Stimulated activated CD4-positive, alpha-beta T cell treated with anti-CD3 and anti-CD28 coated beads, Interleukin-4, amount 100 ng/mL, for 24 hours (primary cell): ENCODE measurements at places on chromosomes 11 and 22.

GRCh38 chr22:19565382-19566278 is 41.4 kb upstream of the CLDN5 start:
- no peak for DNase-seq

GRCh38 chr22:36330127-36330526 is 57.6 kb downstream of the MYH9 start:
- DNase-seq, result no peak

- no peak for DNase-seq
These were observed 33.5 kb upstream of the TOLLIP start for GRCh38 chr11:1342946-1343345.

DNA sequence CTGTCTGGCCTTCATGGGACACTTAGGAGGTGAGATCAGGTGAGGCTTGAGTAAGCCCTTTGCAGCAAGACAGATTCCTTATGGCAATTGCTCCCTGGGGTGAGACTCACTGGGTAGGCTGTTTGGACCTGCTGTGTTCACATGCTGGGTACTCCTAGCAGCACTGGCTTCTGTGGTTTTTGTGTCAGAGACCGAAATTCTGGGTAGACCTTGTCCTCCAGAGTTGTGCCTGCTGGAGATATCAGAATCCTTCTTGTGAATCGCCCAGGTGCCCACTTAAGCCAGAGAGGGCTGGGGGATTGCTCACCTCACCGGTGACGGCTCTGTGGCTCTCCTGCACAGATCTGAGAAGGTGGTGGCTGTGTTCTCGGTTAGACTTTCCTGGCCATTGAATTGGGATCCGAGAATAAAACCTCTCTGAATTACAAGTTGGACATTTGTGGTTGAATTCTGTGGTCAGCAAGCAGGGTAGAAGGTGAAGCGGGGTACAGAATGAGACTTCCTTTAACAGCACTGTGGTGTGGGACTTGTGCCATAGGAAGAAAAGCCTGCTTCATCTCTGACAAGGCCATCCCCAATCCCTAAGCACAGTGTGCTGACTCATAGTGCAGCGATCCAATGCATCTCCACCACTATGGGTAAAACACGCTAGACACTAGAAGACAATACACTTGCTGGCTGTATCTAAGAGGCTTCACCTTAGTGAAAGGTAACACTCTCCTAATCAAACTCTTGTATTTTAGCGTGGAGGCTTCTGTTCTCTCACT is 52.5 kb upstream of the TTC12 start:
- no peak for DNase-seq

GRCh38 chr11:120224972-120225909 is 14.4 kb downstream of the OAF start:
- DNase-seq, result no peak

GRCh38 chr22:38831166-38831945 is 12.5 kb downstream of the NPTXR start:
- no peak for DNase-seq

DNA sequence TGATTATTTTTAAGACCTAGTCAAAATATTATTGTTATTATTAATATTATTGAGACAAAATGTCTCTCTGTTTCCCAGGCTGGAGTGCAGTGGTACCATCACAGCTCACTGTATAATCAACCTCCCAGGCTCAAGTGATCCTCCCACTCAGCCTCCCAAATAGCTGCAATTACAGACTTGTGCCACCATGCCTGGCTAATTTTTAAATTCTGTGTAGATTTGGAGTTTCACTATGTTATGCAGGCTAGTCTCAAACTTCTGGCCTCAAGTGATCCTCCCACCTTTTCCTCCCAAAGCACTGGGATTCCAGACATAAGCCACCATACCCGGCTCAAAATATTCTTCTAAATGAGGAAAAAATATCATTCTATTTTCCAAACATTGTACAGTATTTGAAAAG is 37.0 kb downstream of the SLC36A4 start:
- DNase-seq, result no peak

- no peak for DNase-seq
These were observed 18.2 kb downstream of the CALCB start for GRCh38 chr11:15091625-15092024.

GRCh38 chr11:47078751-47079521 is 97.7 kb downstream of the ARFGAP2 start:
- DNase-seq, result no peak

DNA sequence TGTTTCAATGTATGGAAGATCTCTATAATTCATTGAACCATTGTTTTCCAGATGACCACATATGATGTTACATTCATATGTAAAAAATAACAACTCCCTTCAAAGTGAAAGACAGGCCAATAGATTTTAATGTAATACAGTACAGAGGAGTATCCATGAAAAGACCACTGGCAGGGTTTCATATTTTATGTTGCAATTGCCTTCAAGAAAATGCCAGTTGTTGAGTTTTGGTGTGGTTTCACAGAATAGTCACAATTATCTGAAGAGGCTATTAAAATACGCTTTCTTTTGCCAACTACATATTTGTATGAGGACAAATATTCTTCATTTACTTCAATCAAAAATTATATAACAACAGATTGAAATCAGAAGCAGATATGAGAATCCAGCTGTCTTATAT is 14.3 kb downstream of the AMOTL1 start:
- DNase-seq, result no peak

GRCh38 chr11:103448966-103449365 is 339.7 kb downstream of the DYNC2H1 start:
- no peak for DNase-seq

DNA sequence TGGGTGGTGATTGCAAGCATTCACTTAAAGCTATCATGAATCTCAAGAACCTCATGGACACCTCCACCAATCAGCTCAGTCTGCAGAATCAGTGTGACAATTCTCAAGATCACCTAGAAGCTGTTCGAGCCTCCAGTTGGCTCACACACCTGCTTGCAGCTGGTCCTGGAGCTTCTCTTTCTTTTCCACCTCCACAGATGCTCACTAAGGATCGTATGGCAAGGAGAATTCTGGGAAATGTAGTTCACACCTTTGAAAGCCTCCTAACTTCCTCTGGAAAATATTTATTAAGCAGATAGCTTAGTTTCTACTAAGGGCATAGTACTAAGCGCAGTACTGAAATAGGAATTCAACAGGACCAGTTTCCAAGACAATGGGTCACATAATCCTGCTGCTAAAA is 26.2 kb downstream of the FSHB start:
- DNase-seq, result no peak

GRCh38 chr11:64894070-64894811 is 15.8 kb upstream of the EHD1 start:
- DNase-seq, result peak; percentile 94
